Right atrium auricular region (tissue), 2 donors: ENCODE measurements at places on chromosomes 1 and 21.

DNA sequence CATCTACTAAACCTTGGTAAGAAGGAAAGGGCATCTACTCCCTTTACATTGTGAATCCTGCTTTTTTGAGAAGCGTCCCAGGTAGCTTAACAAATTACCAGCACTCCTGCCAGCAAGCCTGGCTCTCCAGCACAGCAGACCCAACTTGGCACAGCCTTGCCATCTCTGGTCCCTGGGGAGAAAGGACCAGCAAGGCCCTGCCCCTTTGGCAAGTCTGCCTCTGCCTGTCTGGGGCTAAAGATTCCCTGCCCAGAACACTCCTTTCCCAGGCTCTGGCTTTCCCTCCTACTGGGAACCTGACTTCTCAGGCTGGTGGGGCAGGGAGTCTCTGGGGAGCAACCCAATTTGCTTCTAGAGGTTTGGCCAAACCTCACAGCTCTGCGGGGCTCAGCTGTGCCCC is 68.5 kb downstream of the ATP2B4 start:
- no peak for DNase-seq
- H3K4me1 ChIP-seq, result peaks cover 71% of the 10 kb centered on the region
- H3K27me3 ChIP-seq, result no peaks in the 10 kb centered on the region
- H3K27ac ChIP-seq, result peak overlapping the region; percentile 75
- H3K4me3 ChIP-seq, result no peak overlapping the region
- peaks cover 23% of the 10 kb centered on the region for H3K36me3 ChIP-seq

DNA sequence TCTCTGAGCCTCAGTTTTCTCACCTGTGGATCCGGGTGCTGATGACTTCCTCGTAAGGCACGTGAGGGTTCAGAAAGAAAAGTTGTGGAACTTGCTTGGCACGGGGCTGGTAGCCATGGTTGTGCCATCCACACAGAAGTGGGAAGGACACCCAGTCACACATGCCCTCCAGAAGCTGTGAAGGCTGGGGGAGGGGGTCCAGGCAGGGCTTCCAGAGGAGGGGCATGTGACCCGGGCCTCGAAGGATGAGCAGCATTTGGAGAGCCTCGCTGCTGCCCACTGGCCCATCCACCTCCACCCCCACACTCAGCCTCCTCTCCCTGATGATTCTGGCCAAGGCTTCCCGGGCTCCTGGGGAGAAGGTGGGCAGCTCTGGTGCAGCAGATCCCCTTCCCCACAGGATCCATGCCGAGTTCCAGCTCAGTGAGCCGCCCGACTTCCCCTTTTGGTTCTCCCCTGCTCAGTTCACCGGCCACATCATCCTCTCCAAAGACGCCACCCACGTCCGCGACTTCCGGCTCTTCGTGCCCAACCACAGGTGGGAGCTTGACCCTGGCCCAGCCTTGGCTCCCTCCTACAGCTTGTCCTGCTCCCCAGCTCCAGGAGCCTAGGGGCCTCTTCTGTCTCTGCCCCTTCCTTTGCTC is 9.4 kb downstream of the SELENON start:
- no peaks in the 10 kb centered on the region for H3K27me3 ChIP-seq
- H3K27ac ChIP-seq, result no peak overlapping the region
- H3K4me1 ChIP-seq, result no peaks in the 10 kb centered on the region
- DNase-seq, result no peak

GRCh38 chr1:29628190-29628589 is 391.9 kb downstream of the PTPRU start:
- no peak overlapping the region for H3K27ac ChIP-seq
- H3K4me3 ChIP-seq, result no peak overlapping the region
- no peaks in the 10 kb centered on the region for H3K27me3 ChIP-seq
- H3K4me1 ChIP-seq, result no peaks in the 10 kb centered on the region
- peak; percentile 2 for DNase-seq
- H3K36me3 ChIP-seq, result no peaks in the 10 kb centered on the region

DNA sequence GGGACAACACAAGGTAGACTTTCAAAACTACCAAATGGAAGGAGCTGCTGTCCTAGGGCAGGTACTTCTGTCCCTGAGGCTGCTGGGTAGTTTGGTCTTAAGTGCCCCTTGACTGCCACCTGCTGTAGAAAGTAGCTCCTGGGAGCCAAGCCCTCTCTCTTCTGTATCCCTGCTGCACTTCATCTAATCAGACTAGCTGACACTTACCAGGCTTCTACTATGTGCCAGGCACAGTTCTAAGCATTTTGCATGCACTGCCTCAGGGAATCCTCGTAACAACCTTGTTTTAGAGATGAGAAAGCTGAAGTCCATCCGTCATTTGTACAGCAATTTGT is 15.9 kb upstream of the SRSF4 start:
- H3K27me3 ChIP-seq, result no peaks in the 10 kb centered on the region
- H3K4me1 ChIP-seq, result peaks cover 7% of the 10 kb centered on the region
- no peak overlapping the region for H3K4me3 ChIP-seq
- H3K27ac ChIP-seq, result no peak overlapping the region
- DNase-seq, result no peak
- H3K36me3 ChIP-seq, result peaks cover 62% of the 10 kb centered on the region

DNA sequence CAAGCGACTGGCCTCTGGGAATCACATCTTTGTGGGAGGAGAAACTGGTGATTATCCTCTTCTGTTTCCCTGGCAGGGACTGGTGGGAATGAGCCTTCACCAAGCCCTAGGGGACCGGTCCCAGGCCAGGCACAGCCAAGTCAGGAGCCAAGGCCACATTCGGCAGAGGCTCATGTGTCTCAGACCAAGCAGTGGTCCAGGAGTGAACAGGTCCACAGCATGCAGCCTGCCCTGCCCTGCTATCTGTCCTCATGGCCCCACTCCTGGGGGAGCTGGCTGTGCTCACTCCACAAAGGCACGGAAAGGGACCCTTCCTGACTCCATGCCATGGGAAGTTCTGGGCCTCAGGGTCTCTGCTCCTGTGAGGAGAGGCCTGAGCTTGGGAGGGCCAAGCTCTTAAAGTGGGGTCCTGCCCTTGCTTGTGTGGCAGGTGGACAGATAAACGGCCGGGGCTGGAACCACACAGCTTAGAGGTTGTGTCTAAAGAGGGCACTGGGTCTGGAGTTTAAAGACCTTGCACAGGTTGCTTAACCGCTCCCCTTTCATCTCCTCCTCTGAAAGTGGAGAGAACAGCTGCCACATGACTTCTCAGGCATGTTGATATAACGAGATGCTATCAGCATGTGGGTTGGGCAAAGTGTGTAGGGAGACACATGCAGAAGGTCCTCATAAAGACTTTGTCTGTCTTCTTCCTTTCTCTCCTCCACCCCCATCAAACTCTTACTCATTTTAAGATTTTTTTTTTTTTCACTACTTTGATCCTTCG is 57.5 kb downstream of the CASQ2 start:
- no peak overlapping the region for H3K27ac ChIP-seq
- H3K4me3 ChIP-seq, result no peak overlapping the region
- DNase-seq, result no peak
- no peaks in the 10 kb centered on the region for H3K27me3 ChIP-seq
- H3K36me3 ChIP-seq, result no peaks in the 10 kb centered on the region

DNA sequence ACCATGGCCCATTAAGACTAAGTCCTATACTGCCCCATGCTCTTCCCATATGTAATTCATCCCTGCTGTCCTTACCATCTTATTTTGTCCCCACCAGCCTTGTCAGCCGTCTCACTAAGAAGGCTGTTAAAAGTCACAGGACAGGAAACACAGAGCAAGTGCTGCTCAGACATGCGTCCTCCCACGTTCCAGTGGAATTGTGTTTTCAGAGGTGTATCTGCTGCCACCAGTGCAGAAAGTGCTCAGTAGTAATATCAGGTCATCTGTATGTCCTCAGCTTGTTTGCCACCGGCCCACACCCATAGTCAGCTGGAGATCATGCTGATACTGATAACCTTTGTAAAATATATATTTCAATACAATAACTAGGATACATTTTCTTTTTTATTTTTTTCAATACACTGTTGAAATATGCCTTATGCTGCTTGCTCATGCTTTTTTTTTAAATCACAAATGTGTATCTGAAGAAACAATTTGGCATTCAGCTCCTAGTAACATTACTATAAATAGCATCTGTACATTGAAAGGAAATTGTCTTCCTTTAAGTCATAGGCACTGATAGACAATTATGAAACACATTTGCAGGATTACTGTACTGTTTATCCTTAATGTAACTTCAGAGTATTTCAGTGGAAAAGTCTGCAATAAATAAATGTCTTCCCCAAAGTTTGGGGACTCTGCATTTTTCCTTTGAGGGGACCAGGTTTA is 156.9 kb downstream of the EDEM3 start:
- H3K27ac ChIP-seq, result no peak overlapping the region
- H3K4me1 ChIP-seq, result no peaks in the 10 kb centered on the region
- no peaks in the 10 kb centered on the region for H3K36me3 ChIP-seq
- H3K4me3 ChIP-seq, result no peak overlapping the region
